B cell (primary cell): ENCODE measurements at places on chromosomes 2 and 18. TPM values are rescaled to one million over a fixed set of nuclear protein-coding genes. Genes with fewer than 3 reads are reported as not detected.

GRCh38 chr2:142824756-142825155, 52.7 kb upstream of the KYNU start:
- no peak for DNase-seq

The KHK gene
- 4.0 and 5.5 TPM in 2 replicates for total RNA-seq

- no peak for DNase-seq
Observed at GRCh38 chr2:224180810-224181209, 141.7 kb upstream of the SERPINE2 start.

The PEX13 gene
- 19.8 and 21.0 TPM in 2 replicates for total RNA-seq

DNA sequence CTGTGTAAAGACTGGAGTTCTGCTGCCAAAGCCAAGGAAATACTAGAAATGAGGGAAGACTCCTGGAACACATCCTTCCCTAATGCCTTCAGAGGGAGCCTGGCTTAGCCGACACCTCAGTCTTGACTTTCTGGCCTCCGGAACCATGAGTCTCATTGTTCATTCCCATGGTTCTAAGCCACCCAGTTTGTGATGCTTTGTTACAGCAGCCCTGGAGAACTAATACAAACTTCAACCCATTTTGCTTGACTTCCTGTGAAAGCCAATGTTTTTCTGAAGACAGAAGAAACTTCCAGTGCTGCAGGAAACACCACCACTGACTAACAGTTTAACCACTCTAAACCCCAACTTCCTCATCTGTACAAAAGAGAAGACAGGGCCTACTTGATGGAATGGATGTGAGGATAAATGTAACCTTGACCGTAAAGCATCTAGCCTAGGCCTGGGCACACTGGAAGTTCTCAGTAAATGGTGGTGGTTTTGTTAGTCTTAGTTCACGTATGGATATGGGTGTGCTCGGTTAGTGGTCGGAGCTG, 85.9 kb upstream of the RFX8 start:
- DNase-seq: no peak

DNA sequence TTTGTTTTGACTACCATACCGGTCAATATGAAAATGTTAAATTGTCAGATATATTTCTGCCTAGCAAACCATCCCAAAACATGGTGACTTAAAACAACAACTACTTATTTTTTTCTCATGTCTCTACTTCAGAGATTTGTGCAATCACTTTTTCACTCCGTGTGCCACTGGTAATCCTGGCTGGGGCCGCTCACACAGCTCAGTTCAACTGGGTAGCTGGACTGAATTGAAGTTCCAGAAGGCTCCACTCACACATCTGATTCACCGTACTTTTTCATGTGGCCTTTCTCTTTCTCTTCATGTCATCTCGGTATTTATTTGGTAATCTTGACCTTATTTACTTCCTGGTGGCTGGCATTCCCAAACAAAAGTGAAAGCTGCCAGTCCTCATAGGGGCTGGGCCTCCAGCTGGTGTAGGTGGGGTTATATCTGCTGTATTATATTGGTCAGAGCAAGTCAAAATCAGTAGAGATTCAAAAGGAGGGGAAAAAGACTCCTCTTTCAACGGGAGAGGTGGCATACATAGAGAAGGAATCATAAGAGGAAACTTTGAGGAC, 513.9 kb upstream of the NXPH2 start:
- DNase-seq: no peak

GRCh38 chr2:196162586-196163175, 8.7 kb downstream of the STK17B start:
- DNase-seq: no peak

GRCh38 chr2:69434753-69435152, 2.5 kb downstream of the NFU1 start:
- no peak for DNase-seq

- no peak for DNase-seq
Observed at GRCh38 chr18:69817335-69817940, 130.2 kb downstream of the CD226 start.

DNA sequence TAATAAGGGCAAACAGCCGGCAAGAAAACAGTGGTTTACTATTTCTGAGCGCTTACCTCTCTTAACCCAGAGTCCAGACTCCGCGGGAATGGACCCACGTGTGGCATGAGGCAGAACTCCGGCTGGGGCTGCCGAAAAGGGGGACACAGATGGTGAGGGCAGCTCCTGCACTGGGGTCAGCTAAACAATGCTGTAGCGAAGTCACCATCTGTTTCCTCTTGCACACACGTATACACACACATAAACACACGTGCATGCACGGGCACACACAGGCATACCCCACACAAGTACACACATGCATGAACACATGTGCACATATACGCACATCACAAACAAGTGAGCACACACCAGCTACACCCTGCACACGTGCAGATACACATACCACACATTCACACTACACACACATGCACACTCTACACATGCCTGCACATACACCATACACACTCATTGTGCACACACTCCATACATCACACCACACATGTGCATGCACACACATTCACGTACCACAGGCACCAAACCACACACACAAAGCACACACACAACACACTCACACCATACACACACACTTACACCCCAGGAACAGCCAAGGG, 105.9 kb upstream of the ID2 start:
- peak; percentile 37 for DNase-seq
